Posterior cingulate gyrus (tissue), 11 donors: ENCODE measurements at places on chromosomes 1 and 21.

DNA sequence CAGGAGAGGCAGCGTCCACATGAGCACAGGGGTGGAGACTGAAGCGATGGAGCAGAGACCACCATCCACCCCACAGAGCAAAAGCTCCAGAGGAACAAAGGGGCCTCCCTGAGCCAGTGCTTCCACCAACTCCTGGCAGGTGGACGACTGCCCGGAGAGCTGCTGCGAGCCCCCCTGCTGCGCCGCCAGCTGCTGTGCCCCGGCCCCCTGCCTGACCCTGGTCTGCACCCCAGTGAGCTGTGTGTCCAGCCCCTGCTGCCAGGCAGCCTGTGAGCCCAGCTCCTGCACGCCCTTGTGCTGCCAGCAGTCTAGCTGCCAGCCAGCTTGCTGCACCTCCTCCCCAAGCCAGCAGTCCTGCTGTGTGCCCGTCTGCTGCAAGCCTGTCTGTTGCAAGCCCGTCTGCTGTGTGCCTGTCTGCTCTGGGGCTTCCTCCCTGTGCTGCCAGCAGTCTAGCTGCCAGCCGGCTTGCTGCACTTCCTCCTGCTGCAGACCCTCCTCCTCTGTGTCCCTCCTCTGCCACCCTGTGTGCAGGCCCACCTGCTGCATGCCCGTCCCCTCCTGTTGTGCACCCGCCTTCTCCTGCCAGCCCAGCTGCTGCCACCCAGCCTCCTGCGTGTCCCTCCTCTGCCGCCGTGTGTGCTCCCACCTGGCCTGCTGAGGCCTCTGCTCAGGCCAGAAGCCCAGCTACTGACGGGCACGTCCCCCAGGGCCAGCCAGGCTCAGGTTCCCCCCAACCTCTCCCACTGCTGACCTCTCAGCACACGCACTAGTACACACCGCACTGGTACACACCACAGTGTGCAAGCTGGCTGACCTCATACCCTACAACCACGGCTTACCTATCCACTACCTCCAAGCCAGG is 5.4 kb downstream of the KRTAP10-12 start:
- no peak for DNase-seq

- no peak for DNase-seq
Observed at GRCh38 chr21:16770266-16770665, 742.6 kb upstream of the CXADR start.

DNA sequence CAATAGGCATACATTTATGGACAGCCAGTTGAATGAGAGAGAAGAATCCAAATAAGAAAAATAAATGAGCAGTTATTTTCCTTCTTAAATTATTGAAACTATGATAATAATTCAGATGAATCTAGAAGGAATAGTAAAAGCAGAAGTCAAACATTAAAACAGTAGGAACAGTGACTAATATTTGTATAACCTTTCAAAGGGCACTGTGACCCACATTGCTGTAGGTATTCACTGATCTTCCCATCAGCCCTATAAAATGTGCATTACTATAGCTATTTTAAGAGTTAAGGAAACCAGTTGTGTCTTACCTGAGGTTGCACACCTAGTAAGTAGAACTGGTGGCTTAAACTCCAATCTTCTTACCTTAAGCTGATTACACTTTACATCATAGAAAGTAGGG is 102.8 kb upstream of the ARTN start:
- DNase-seq = no peak

DNA sequence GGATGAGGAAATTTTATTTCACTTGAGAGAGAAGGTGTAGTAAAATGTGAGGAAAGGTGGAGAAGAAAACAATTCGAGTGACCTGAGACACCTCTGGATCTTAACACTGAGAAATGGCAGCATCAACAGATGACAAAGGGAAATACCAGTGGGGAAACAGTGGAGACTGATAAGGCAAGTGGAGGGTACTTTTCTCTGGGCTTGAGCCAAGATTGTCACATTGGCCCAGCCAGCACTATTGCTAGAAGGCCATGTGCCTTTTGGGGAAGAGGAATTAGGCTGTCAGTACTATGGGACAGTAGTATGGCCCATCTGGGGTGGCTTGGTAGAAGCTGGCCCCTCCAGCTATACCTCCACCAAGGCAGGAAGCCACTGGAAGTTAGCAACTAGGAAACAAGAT is 8.4 kb downstream of the SYPL2 start:
- no peak for DNase-seq

DNA sequence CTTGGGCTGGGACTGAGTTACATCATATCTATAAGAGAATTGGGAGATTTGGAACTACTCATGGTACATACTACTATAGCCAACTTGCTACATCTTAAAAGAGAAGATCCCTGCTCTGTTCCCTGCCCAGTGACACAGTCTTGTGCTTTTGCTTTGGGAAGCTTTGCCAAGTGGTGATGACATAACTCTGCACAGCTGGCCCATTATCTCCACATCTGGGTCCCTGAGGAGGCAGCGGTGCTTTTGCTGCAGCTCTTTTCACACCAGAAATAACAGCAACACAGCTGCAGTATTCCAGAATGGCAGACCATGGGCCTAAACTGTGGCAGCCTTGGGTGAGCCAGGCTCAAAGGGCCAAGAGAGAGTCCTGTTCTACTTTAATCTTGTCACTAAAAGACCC is 296.0 kb downstream of the HHAT start:
- DNase-seq = peak; percentile 40
